ENCODE measurements at places on chromosomes 7 and 10. TPM values are rescaled to one million over a fixed set of nuclear protein-coding genes. Genes with fewer than 3 reads are reported as not detected.

GRCh38 chr10:12914111-12914510 is 87.4 kb downstream of the CCDC3 start:
- H3K36me3 ChIP-seq: no peaks in the 10 kb centered on the region
- no peak for DNase-seq
- peaks cover 3% of the 10 kb centered on the region for H3K27me3 ChIP-seq

DNA sequence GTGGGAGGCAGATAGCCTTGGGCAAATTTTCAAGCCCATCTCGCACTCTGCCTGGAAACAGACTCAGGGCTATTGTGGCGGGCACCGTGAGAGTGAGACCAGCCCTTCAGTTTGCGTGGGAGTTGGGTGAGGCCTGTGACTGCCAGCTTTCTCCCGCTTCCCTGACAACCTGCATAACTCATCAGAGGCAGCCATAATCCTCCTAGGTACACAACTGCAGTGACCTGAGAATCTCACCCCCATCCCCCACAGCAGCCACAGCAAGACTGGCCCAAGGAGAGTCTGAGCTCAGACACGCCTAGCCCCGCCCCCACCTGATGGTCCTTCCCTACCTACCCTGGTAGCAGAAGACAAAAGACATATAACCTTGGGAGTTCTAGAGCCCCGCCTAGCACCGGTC is 275.4 kb downstream of the GRID1 start:
- no peak overlapping the region for H3K4me3 ChIP-seq
- no peak for DNase-seq

The GNB2 gene
- 215 TPM for total RNA-seq

The PVRIG gene
- not detected for total RNA-seq

Measured in neural crest cell (in vitro differentiated cells).